Foreskin keratinocyte (primary cell): ENCODE measurements at places on chromosomes 6 and 20. TPM values are rescaled to one million over a fixed set of nuclear protein-coding genes. Genes with fewer than 3 reads are reported as not detected.

DNA sequence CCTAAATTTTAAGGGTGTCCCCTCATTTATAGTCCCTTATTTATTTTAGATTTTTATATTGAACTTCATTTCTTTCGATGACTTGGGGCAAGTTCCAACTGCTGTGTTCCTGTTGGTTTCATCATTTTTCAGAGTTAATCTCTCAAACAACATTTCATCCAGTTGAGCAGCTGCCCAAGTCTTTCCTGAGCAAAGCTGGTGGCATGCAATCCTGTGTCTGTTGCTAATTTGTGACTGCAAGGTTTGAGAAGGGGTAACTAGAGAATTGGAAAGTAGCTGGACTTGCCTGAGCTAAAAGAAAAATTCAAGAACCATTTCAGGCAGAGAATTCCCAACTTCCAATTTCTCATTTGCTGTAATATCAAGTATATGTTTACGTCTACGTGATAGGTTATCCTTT is 881.5 kb upstream of the SLC35B3 start:
- no peak for DNase-seq

DNA sequence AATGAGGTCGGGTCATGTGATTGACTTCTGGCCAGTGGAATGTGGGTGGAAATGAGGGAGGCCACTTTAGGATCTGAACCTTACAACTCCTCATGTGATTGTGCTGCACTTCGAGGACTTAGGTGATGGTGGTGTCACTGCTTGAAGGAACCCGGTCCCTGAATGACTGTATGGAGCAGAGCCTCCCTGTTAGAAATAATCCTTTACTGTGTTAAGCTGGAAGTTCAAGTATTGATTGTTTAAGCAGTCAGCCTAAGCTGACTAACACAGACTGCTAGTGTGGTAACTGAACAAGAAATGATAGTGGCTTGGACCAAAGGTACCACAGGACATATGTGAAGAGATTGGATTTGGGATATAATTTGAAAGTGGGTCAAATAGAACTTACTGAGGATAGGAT is 138.0 kb downstream of the OPN5 start:
- DNase-seq, result no peak

GRCh38 chr20:4563534-4563933 is 158.2 kb upstream of the PRND start:
- DNase-seq, result no peak

DNA sequence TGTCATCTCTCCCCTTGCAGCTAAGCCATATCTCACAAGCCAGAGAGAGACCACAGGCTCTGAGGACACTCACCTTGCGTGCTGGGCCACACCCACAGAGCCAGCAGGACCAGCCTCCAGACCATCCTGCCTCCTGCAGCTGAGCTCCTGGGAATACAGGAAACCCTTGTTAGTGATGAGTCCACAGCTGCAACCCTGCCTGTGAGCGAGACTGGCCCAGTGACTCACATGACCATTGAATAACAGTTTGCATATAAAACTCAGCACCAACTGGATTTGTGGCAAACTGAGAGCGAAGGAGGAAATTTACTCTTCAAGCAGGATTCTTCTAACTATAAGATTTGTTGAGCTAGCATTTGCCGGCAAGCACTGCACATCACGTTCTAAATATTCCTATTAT is 3.0 kb downstream of the THBS2 start:
- DNase-seq, result peak; percentile 78

DNA sequence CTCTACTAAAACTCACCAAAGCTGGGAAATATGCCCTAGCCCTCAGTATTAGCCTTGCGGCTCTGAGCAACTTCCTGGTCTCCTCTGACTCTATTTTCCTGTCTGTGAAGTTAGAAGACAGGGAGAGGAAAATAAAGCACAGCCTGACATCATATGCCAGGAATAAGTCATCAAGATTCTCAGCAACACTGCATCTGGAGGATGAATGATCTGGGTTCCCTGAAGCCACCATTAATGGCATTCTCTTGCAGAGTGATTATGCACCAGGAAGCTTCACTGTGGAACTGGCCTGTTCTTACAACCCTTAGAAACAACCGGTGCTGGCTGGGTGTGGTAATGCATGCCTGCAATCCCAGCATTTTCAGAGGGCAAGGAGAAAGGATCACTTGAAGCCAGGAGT is 12.4 kb downstream of the ADGRF5 start:
- DNase-seq, result no peak

- no peak for DNase-seq
Measured at GRCh38 chr6:81371930-81372329, 380.6 kb downstream of the TENT5A start.

DNA sequence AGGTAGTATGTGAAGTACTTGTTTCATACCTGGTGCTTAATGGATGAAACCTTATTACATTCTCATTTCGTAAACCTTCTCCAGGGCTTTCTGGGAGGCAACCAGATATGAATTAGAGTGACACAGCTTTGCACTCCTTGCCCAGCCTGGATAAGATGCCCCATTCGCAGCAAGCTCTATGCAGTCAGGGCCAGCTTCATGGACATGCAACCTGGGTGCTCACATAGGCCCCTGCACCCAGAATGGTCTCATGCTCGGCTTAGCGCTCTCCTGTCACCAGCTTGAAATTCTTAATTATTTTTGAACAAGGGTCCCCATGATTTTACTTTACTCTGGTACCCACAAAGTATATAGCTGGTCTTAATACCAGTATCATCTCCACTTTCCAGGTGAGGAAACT is 11.3 kb upstream of the PTGIS start:
- no peak for DNase-seq

DNA sequence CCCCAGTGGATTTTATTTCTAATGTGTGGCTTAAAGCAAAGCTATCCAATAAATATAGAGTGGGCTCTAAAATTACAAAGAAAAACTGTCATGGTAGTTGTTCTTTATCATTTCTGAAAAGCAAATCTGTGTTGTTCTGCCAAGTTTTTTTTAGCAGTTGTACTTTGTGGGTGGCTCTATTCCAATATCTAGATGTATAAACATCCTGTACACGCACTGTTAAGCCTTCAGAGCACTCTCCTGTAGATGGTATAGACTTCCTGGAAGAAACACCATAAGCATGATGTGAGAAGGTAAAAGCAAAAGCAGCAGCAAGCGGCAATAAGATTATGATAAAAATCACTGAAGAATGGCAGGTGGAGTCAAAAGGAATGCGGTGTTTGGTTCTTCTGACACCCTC is 21.5 kb upstream of the TMEM30A start:
- no peak for DNase-seq

DNA sequence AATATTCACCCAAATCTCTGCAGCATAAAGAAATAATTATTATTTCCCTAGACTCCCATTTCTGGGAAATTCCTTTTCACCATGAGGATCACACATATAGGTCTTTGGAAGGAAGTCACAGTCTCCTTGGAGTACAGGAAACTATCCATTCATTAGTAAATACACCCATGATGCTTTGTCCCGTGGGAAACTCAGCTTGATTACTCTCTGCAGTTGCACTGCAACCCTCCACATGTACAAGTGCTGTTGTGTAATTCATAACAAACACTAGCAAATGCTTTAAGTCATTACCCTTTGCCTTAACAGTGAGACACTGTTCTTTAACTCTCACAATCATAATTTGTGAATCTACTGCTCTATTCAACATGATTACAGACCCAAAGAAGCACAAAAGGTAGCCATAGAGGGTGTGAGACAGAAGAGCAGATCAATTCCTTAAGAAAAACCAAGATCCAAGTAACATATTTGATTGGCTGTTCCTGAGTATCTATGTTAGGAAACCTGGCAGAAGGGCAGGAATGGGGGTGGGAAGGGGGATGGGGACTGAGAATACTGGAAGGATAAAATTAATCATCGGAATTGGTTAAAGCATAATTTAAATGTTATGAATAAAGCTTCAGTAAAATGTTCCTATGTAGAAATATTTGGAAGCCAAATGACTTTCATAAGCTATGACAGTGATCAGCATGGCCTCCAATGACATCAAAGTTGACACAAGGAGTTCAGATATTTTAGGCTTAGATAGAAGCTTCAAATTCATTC is 268.0 kb downstream of the HACE1 start:
- no peak for DNase-seq

DNA sequence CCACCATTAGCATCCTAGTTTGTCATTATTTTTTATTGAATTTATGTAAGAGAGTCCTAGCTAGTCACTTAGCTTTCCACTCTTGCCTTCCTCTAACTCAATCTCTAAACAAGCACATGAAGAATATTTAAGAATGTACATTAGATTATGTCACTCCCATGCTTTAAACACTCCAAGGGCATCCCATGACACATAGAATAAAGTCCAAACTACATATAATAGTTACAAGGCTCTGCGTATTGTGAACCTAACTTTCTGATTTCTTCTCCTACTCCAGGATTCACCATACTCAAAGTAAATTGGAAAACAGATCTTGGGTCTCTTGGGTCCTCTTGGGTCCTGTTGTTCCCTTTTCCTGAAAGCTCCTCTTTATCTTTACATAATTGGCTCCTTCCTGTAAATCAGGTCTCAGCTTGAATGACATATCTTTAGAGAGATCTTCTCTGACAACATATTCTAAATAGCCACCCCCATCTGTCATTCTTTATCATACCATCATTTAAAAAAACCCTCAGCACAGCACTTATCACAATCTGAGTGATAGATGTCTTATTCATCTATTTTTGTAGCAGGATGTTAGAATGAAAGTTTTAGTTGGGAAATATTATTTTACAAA is 1042.4 kb upstream of the FLRT3 start:
- DNase-seq, result peak; percentile 25

The SALL4 gene
- total RNA-seq, result 0.32 and 0.68 TPM in 2 replicates

GRCh38 chr6:130027948-130028347 is 9.6 kb downstream of the L3MBTL3 start:
- no peak for DNase-seq

The SEC63 gene
- 34.2 and 41.9 TPM in 2 replicates for total RNA-seq

The KIAA1755 gene
- total RNA-seq, result 0.07 and 0.10 TPM in 2 replicates

DNA sequence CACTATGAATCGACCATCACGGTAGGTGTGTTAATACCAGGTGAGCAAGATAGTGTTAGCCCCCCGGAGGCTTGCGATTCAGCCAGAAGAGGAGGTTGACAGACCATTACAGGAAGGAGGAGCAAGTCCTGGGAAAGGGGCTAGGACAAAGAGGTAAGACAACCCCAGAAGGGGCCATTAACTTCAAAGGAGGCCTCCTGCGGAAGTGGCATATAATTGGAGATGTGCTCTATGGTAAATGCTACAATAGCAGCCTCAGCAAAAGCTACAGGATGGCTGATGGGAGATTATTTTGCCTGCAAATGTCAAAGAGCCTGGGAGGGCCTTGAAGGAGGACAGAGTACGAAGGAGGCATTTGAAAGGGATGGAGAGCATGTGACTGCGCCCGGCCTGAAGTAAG is 108.6 kb upstream of the CITED2 start:
- no peak for DNase-seq

The TMEM14C gene
- 146 and 179 TPM in 2 replicates for total RNA-seq

The SLC25A27 gene
- total RNA-seq, result 2.6 and 3.8 TPM in 2 replicates

DNA sequence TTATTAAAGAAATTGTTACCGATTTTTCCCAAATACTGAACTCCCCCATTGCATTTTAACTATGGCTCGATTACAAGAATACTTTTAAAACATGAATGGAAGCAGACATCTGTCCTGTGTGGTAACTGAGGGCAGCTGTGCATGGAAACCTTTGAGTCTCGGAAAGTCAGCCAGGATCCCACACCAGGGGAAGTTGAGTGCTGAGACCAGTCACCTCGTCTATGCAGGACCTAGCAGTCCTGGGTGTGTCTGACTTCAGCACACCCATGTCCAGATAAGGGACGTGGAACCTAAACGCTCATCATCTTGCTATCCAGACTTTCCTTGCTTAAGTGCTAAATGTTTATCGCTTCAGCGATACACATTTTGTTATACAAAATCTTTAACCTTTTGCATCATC is 6.1 kb downstream of the RIN2 start:
- DNase-seq, result no peak

The HRH3 gene
- total RNA-seq, result not detected in 2 replicates

The SPATS1 gene
- total RNA-seq, result not detected in 2 replicates

The GTSF1L gene
- total RNA-seq, result not detected in 2 replicates

GRCh38 chr6:13422681-13423221 is 64.6 kb downstream of the GFOD1 start:
- DNase-seq, result no peak

DNA sequence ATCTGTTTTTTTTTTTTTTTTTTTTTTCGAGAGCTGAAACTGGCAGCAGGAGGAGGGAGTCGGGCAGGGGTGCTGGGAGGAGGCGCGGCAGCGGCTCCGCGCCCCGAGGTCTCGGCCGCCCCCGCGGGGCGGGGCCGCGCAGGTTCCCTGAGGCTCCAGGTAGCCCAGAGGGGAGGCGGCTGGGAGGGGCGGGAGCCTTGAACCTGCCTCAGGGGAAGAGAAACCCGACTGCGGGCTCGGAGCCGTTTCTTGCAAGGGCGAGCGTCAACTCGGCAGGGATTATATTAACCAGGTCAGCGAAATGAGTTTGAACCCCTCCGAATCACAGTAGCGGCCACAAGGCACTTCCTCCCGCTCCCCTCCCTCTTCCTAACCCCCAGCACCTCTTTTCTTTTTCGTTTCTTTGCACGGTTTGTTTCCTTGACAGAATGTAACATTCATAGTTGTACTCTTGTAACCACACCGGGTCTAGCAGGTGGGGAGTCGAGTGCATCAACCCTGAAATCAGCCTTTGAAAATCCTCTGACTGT is 2.0 kb downstream of the MYB start:
- peak; percentile 7 for DNase-seq

The BPIFB2 gene
- not detected in 2 replicates for total RNA-seq

The EDEM2 gene
- total RNA-seq, result 24.2 and 27.0 TPM in 2 replicates

GRCh38 chr6:109238396-109238795 is 143.1 kb downstream of the CEP57L1 start:
- DNase-seq, result no peak

The GNAS-AS1 gene
- 0.27 and 0.63 TPM in 2 replicates for total RNA-seq

GRCh38 chr20:45056473-45057173 is 44.3 kb downstream of the KCNS1 start:
- no peak for DNase-seq

DNA sequence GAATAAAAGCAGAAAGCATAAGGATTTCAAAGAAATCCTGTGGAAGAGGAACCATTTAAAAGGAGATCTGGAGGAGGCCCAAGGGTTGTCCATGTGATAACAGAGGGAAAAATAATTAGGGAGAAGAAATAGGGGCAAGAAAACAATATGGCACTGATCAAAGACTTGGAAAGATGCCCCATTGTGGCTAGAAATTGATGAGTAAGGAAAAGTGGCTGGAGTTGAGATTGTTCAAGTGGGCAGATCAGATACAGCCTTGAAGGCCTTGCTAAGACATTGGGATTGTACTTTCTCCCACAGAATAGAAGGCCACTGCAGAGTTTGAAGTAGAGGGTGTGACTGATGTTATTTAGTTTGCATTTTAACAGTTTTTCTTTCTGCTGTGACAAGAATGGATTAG is 213.3 kb downstream of the CBLN4 start:
- DNase-seq, result no peak

The CGAS gene
- total RNA-seq, result 6.3 and 6.7 TPM in 2 replicates

GRCh38 chr20:41361757-41362747 is 4.6 kb downstream of the EMILIN3 start:
- DNase-seq, result no peak

DNA sequence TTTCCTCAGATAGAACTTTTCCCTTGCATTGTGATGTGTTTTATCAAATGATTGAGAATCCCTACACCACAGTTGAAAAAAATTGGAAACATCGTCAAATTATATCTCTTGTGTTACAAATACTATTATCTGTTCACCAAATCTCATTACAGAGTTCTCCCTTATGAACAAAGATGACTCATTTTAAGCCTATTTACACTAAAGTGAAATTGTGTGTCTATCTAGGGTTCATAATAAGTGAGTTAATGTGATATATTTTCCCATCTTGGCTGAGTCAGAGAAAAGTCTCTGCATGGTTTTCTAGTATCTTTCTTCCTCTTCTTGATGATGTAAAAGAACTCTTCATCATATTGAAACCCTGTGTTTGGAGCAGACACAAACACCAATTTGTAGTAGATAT is 1263.3 kb upstream of the EYS start:
- peak; percentile 7 for DNase-seq
